ENCODE measurements at places on chromosomes 6 and 20.

GRCh38 chr20:32649697-32650400 is 23.9 kb downstream of the C20orf203 start:
- no peak for DNase-seq

DNA sequence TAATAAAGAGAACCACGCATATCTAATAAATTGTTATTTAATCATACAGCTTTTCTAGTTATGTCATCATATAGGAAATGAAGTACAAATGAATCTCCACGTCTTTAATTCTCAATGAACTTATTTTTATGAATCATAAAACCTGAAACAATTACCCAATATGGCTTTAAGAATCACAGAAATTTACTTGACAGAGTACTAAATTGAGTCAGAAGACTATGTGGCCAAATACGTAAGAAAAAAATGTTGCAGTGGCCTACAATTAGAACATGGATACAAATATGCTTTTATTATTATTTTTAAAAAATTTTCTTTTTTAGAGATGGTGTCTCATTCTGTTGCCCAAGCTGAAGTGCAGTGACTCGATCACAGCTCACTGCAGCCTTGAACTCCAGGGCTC is 584.7 kb upstream of the SLC35B3 start:
- DNase-seq, result no peak

- DNase-seq, result no peak
Measured at GRCh38 chr6:17472653-17473183, 79.3 kb downstream of the CAP2 start.

DNA sequence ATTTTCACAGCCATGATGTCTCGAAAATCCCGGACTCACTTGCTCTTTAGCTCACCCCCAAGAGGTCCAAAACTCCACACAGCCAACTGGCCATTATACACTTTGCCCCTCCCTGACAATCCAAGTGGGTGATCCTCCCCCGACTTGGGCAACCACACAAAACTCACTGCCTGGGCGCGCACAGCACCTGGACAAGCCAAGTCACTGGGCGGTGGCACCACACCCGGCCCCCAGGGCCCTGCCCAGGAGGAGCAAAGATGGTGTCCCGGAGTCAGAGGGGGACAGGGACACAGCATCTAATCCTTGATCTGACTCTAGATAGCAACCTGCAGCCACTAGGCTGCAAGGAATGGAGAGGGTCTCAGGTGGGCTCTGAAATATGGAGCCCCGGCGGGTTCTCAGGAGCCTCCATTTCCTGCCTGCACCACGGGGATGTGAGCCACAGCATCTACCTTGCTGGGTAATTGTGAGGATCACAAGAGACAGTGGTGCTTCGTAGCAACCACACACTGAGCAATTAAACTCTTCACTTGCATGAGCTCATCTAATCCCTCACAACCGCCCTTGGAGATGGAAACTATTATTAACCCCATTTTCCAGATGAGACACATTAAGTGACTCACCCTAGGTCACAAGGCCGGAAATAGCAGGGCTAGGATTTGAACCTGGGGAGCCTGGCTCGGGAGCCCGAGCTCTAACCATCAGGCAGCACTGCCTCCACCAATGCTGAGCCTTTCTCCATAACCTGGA is 66.6 kb downstream of the BMP7 start:
- DNase-seq, result no peak

- no peak for DNase-seq
Measured at GRCh38 chr6:11665604-11666326, 112.8 kb downstream of the ADTRP start.

- no peak for DNase-seq
Measured at GRCh38 chr6:40721271-40721952, 134.2 kb upstream of the LRFN2 start.

GRCh38 chr6:147285087-147285855 is 81.1 kb downstream of the STXBP5 start:
- DNase-seq, result no peak

DNA sequence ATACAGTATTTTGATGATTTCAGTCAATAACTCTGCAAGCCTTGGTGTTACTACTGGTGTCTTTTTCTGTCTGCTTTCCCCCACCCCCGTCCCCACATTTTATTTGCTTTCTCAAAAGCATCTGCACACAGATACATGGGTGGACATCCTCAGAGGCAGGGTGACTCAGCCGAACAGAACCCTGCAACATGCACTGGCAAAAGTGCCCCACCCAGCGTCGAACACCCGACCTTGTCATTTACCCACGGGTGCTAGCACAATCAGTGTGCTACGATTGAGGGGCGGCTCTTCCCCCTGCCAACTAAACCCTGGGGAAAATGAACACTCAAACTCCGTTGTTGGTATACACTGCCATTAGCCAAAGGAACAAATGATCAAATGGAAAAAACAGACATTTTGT is 115.9 kb upstream of the NAA20 start:
- no peak for DNase-seq

- DNase-seq, result no peak
Measured at GRCh38 chr6:104322841-104323240, 536.9 kb downstream of the HACE1 start.

- DNase-seq, result no peak
Measured at GRCh38 chr6:138063726-138064125, 43.5 kb downstream of the PERP start.

DNA sequence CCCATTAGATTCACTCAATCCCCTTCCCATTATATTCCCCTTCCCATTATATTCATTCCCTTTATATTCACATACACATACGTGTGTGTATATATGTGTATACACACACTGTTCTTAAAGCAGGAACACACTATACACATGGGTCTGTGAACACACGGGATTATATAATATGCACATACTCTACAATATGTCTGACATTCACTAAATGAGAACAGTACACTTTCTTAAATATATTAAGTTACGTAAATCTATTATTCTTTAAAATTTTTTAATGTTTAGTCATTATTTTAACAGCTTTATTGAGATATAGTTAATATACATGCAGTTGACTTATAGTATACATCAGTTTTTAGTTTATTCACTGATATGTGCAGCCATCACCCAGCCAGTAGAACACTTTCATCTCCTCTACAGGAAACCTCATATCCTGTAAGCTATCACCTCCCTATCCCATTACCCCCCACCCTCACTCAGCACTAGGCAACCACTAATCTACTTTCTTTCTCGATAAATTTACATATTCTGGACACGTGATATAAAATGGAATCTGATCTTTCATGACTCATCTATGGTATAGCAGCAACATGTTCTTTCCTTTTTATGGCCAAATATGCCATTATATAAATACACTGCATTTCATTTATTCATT is 13.9 kb upstream of the SUMO4 start:
- DNase-seq, result no peak

DNA sequence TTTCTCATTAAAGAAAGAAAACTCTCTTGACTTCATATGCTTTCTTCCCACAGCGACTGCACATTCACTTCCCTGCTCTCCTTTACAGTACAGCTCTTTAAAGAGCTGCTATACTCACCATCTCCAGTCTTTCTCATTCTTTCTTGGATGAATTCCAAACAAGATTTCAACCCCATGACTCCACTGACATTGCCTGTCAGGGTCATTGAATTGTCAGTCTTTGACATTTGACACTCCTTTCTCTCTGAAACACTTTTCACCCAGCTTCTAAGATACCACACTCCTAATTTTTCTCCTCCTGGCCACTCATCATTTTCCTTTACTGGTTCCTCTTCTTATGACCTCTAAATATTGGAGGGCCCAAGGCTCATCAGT is 811 bp upstream of the ARMH2 start:
- DNase-seq, result no peak

- DNase-seq, result no peak
Measured at GRCh38 chr6:29796026-29796425, 31.6 kb upstream of the HLA-G start.

GRCh38 chr6:107443608-107444267 is 15.6 kb downstream of the PDSS2 start:
- no peak for DNase-seq

GRCh38 chr20:31505903-31506302 is 8.3 kb upstream of the HM13 start:
- no peak for DNase-seq

GRCh38 chr6:157955675-157956074 is 26.0 kb upstream of the SYNJ2 start:
- no peak for DNase-seq

DNA sequence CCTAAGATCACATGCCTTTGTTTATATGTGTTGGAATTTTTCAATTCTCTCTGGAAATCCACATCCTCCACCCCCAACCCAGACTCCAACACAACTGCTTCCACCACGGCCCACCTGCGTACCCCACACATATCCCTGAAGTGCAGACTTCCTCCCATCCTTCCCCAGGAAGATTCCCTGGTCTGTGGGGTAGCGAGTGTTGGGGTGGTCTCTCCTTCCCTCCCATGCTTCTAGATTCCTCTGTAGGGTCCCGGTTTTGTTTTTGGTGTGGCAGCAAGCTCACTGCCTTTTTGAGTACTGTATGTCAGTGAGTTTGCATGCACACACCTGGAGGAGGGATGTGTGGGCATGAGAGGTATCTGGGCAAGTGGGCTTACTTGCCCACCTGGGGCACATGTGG is 127.6 kb downstream of the MRPL14 start:
- DNase-seq, result no peak

Measured in T-helper 1 cell (primary cell).